ENCODE measurements at places on chromosomes 6 and 20.

DNA sequence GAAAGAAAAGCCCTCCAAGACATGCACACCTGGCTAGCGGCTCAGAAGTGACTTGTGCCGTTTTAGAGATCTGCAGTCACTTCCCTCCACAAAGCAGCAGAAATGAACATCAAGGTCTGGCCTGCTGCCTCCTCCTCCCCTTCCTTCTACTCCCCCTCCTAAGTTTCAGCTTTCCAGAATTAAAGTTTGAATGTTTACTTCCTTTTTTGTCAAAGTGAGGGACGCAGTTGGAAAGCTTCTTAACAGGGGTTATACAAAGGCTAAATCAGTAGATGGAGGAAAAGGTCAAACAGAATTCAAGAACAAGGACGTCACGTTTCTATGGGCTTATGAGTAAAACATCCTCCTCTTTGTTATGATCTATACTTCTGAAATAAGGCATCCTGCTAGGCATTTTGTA lies 227.7 kb downstream of the SLC35F1 start:
- DNase-seq, result no peak

- DNase-seq, result no peak
These were observed 100.2 kb downstream of the TRMT11 start for GRCh38 chr6:126086560-126086959.

DNA sequence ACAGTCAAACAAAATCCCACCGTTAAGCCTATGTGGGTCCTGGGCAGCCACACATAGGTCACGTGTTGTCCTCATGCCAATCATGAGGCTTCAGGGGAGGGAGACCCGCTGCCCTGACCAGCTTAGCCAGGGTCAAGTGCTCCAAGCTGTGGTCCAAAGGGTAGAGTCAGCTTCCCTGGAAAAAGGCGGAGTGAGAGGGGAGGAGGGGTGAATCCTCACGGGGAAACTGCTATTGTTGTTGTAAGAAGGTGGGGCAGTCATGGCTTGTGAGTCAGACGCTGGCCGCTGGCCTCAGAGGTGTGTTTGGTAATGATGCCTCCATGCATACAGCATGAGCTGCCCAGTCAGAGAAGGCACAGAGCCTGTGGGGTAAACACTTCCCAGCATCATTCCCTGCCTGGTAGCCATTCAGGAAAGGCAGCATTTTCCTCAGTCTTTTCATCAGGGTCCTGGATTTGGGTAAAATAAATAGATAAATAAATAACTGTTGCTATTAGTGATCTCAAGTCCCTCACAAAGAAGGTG lies 8.7 kb downstream of the CST3 start:
- peak; percentile 52 for DNase-seq

DNA sequence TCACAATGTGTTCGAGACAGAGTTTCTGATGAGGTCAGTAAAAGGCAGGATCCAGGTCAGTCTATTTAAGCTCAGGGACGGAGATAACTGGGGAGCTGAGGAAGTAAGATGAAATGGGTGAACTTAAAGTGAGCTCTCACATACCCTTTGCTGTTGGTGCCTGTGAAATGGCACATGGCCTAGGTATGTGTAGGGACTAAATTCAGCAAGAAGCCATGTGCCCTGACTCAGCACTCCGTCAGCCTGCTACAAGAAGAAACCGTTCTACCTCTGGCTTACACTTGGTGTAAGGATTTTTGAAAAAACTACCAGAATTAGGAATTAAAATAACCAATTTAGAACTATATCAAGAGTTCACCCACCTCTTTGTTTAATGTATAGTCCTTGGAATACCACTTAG lies 41.1 kb upstream of the TRDN start:
- DNase-seq, result no peak

- DNase-seq, result no peak
These were observed 57.4 kb upstream of the DDR1 start for GRCh38 chr6:30826961-30827342.

DNA sequence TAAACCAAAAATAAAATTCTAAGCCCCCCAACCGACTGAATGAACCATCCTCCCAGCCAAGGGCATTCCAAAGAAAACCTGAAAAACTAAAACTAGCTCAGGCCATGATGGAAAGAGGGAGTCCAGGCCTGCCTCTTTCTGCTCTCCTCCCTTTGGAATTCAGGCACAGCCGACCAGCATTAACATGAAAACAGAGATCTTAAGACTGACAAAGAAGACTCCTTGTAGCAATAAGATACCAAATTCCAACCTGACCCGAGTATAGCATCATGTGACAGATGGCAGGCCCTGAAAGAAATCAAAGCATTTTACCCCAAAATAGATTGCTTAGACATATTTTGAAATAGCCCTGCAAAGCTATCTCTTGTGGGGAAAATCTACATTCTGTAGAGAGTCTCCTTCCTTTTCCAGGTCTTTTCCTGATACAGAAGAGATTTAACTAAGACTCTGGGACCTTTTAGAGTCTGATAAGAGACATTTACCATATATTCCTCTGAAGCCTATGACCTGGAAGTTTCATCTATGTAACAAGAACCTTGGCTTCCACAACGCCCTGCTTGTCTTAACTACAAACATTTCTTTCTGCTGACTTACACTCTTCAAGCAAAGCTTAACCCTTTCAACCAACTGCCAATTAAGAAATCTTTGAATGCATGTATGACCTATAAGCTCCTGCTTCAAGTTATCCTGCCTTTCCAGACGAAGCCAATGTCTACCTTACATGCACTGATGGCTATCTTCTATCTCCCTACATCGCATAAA lies 22.2 kb upstream of the TXLNB start:
- no peak for DNase-seq

- DNase-seq, result no peak
These were observed 106.8 kb upstream of the PDE10A start for GRCh38 chr6:165769884-165770283.

GRCh38 chr6:22036275-22036674 lies 260.6 kb downstream of the PRL start:
- DNase-seq, result no peak

GRCh38 chr20:46900086-46900485 lies 5.4 kb downstream of the EYA2 start:
- no peak for DNase-seq

- DNase-seq, result no peak
These were observed 440.8 kb downstream of the UTRN start for GRCh38 chr6:144725736-144726522.

DNA sequence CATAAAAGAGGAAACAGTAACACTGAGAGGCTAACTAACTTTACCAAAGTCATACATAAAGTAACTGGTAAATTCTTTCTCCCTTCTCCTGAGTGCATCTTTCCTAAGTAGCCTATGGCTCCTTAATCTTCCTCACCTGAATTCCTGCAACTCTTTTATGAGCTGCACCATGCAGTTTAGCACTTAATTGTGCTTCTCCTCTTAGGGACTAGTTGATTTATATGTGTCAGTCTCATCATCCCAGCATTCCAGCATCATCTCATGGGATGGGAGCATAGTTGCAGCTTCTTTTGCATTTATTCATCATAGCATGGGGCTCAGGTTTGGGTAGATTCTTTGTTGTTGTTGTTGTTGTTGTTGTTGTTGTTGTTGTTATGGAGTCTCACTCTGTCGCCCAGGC lies 3.5 kb upstream of the TSPYL1 start:
- DNase-seq, result no peak

Data from NCI-H460 (cell line).